CD4-positive, alpha-beta memory T cell (primary cell): ENCODE measurements at places on chromosomes 7 and 10.

GRCh38 chr7:99090771-99091542, 53.0 kb downstream of the SMURF1 start:
- no peak for DNase-seq

GRCh38 chr7:121107923-121108498, 119.5 kb downstream of the CPED1 start:
- DNase-seq = no peak

DNA sequence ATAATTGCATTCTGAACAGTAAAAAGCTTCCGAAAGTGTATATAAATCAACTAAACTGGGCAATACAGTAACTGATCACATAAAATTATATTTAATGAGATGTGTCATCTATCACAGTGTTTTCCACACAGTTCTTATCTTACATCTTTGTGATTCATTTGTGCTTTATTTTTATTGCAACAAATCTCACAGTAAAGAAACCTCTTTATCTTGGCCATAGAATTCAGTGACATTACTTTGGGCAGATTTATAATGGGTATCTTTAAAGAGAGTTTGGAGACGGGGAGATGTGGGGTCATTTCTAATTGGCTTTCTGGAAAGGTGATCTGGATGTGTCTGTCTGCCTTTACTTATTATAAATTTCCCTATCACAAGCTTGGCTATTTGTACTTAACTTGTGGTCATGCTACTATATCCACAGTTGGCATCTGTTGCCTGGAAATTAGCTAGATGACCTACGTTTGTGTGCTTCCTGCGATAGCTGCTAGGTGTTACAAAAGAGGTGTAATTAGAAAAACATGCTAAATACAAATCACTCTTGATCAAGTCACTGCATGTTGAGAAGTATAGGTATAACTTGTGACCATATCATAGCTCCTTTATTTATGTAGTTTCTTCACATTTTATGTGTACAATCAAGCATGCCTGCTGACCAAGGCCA, 123.8 kb downstream of the ARID5B start:
- DNase-seq = no peak

GRCh38 chr10:104041891-104042535, 43.7 kb downstream of the COL17A1 start:
- DNase-seq = no peak

GRCh38 chr10:16699435-16700057, 117.7 kb downstream of the RSU1 start:
- no peak for DNase-seq

DNA sequence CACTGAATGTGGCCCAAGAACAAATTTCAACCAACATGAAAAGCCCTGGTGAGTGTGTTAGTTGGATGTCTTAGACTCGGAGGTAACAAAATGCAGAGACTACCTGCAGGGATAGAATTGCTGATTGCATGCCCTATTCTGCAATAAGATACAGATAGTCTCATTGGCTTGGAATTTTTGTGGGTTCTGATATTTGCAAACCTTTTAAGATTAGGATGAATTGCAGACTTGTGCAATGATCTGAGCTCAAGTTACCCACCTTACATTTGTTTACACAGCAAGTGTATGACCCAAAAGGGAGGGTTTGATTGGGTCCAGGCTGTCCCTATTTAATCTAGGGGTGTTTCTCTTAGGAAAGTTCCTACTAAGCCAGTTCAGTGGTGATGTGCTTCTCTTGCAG, 45.4 kb downstream of the GPR37 start:
- no peak for DNase-seq

GRCh38 chr7:36526863-36527548, 137.3 kb downstream of the ANLN start:
- DNase-seq = no peak

GRCh38 chr10:119135513-119135881, 30.0 kb downstream of the SFXN4 start:
- no peak for DNase-seq

DNA sequence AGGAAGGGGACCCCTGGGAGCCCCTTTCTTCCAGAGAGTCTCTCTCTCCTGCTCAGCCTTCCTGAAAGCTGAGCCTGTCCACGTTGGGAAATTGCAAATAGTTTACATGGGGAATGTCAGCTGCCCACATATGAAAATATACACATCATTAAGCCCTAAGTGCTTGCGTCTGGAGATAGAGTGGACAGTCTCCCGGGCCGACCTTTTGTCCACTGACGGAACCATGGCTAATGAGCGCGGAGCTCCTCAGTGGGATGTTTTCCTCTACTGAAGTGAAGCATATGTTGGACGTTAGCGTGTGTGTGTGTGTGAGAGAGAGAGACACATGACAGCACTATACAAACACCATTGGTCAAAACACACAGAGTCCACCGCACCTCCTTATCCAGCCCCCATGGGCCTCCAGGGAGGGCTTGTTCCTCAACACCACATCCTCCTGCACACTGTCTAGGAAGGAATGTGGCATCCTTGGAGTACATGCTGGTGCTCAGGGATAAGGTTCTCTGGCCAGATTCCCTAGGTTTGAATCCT, 128.4 kb downstream of the RGS10 start:
- DNase-seq = no peak

GRCh38 chr7:37514497-37514896, 65.8 kb upstream of the ELMO1 start:
- DNase-seq = no peak

DNA sequence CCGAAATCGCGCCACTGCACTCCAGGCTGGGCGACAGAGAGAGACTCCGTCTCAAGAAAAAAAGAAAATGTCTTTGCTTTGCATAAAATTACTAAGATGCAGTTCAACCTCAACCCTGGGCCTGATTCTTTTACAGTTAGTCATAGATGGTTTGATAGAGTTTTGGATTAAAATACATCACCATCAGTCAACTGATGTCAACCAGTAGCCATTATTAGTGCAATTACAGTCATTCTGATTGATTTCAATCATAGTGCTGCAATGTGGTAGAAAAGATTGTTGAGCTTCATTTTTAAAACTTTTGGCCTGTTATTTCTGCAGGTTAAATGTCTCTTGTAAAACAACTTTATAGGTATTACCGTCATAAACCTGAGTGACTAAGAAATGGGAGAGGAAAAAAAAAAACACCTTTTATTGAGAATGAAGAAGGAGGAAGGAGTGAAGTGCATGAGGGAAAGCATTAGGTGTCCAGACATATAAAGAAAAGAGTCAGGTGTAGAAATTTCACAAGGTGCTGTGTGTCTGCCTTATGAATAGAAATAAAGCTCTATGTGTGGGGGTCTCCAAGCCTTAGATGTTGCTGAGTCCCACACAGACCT, 150.6 kb downstream of the TRIL start:
- DNase-seq = no peak

GRCh38 chr7:29424295-29424983, 139.2 kb upstream of the PRR15 start:
- no peak for DNase-seq

GRCh38 chr7:41656366-41656765, 46.5 kb downstream of the INHBA start:
- no peak for DNase-seq

DNA sequence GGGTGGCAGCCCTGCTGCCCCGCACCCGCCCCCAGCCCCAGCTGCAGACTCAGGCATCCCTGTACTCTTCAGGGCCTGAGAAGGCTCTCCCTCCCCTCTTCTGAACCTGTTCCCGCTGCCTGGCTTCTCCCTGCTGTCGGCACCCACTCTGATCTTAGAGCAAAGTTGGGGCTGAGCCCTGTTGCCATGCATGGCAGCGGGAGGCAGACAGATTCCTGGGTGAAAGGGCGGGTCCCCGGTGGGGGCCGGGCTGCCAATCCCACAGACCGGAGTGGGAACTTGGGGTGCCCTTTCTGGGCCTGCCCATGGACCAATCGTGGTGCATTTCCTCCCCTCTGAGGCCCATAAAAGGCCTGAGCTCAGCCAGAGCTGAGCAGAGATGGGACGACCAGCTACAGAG, 80.7 kb downstream of the SPDYE5 start:
- no peak for DNase-seq

GRCh38 chr7:93890041-93890463, 501 bp downstream of the TFPI2 start:
- DNase-seq = no peak

- DNase-seq = no peak
Observed at GRCh38 chr7:120783721-120784120, 74.2 kb downstream of the TSPAN12 start.

- no peak for DNase-seq
Observed at GRCh38 chr10:61664985-61665384, 2.3 kb downstream of the CABCOCO1 start.

DNA sequence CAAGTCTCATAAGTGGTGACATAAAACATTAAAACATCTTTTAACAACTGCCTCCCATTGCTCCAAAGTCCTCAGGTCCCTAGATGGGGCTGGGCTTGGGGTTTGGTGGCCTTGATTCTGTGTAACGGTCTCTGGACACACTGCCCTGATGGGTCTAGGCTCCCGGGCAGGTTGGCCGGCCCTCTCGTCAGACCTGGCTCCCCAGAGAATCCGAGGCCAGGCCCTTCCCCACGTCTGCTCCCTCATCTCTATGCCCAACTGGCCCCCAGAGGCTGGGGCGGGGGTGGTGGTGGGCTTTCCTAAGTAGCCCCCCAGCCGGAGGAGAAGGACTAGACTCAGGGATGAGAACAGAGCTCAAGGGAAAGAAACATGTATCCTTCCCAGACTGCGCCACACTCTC, 31.5 kb upstream of the EFCAB10 start:
- no peak for DNase-seq

GRCh38 chr7:65907501-65908198, 34.8 kb downstream of the VKORC1L1 start:
- DNase-seq = no peak

DNA sequence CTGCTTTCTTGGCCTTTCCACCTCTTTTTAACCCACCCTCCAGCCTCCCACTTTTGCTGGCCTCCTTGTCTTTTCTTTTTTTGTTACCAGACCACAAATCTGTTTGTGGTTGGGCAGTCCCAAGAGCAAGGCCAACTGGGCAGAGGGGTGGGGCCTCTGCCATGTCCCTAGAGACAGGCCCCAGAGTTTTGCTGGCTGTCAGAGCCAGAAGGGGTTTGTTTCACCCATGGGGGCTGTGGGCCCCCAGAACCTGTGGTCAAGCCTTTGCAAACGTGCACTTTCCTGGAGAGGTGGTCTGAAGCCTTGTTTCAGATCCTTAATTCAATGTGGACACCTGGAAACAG, 10.3 kb downstream of the ZMIZ1 start:
- no peak for DNase-seq

- no peak for DNase-seq
Observed at GRCh38 chr7:132410385-132410784, 165.9 kb downstream of the PLXNA4 start.

GRCh38 chr7:66643395-66643794, 14.7 kb downstream of the KCTD7 start:
- no peak for DNase-seq

DNA sequence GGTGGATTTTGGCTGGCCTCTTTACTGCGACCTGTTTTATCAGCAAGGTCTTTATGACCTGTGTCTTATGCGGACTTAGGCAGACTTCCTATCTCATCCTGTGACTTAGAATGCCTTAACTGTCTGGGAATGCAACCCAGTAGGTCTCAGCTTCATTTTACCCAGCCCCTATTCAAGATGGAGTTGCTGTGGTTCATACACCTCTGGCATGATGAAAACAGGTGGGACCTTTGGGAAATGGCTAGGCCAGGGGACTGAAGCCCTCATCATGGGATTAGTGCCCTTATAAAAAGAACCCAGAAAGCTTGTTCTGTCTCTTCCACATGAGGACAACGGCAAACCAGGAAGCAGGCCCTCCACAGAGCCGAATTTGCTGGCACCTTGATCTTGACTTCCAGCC, 172.1 kb upstream of the MYO3A start:
- no peak for DNase-seq

DNA sequence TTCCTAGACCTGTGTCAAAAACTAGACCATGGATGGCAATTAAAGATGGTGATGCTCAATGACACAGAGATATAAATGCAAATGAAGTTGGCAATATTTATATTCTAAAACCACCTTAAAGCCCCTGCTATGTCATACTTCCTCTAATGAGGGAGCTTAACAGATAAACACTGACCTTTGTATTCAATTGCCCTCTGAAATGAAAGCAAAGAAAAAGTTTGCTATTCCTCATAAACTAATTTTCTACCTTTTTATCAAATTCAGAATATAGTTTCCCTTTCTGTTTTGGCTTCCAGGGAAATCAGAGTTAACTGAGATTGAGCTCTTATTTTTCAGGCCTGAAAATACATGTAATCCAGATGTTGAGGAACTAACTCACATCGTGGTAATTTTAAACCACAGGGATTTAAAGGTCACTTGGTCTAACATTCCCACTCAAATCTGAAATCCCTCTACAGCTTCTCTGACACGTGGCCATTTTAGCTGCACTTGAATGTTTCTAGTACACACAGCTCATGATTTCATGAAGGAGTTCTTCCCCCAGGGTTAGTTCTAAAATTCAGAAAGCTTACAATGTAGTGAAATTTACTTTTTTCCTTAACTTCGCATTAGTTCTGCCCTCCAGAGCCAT, 37.9 kb upstream of the ABCB5 start:
- no peak for DNase-seq

DNA sequence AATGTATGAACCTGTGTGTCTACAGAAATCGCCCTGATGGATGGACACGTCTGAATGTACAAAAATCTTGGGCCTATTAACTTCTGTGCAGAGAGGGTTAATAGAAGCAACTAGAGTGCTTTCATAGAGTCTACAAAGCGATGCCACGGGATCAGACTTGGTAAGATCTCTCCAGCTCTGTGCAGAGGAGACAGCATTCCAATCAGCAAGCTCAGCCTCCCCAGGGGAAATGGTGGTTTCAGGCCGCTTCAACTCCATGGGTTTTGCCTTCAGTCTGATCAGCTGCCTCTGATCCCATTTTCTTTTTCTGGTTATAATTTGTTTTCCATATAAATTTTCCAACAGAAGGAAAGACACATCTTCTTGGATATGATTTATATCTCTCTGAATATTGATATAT, 35.1 kb upstream of the COBL start:
- no peak for DNase-seq
